ENCODE measurements at places on chromosomes 2 and 18. TPM values are rescaled to one million over a fixed set of nuclear protein-coding genes. Genes with fewer than 3 reads are reported as not detected.

SEPTIN10 gene
- 85.5 TPM for total RNA-seq

HOXD4 gene
- total RNA-seq = 0.87 TPM

SPATA3 gene
- not detected for total RNA-seq

STEAP3 gene
- total RNA-seq = 3.1 TPM

Data from cardiac ventricle fibroblast (primary cell).